ENCODE measurements at places on chromosomes 7 and 10. TPM values are rescaled to one million over a fixed set of nuclear protein-coding genes. Genes with fewer than 3 reads are reported as not detected.

The ANKRD61 gene
- polyA plus RNA-seq = 0.31 TPM

The TEX47 gene
- not detected for polyA plus RNA-seq

The SPDYE1 gene
- not detected for polyA plus RNA-seq

The HOXA10 gene
- 59.6 TPM for polyA plus RNA-seq

The CAV2 gene
- 245 TPM for polyA plus RNA-seq

The JAKMIP3 gene
- 0.20 TPM for polyA plus RNA-seq

The ASZ1 gene
- not detected for polyA plus RNA-seq

The TECPR1 gene
- polyA plus RNA-seq = 2.7 TPM

The VWA2 gene
- 0.07 TPM for polyA plus RNA-seq

The AUTS2 gene
- polyA plus RNA-seq = 0.54 TPM

The GATA3 gene
- polyA plus RNA-seq = 0.09 TPM

All from BJ (cell line).